ENCODE measurements at places on chromosomes 2 and 18.

- no peak for DNase-seq
Measured at GRCh38 chr2:61282104-61282590, 120.2 kb downstream of the C2orf74 start.

DNA sequence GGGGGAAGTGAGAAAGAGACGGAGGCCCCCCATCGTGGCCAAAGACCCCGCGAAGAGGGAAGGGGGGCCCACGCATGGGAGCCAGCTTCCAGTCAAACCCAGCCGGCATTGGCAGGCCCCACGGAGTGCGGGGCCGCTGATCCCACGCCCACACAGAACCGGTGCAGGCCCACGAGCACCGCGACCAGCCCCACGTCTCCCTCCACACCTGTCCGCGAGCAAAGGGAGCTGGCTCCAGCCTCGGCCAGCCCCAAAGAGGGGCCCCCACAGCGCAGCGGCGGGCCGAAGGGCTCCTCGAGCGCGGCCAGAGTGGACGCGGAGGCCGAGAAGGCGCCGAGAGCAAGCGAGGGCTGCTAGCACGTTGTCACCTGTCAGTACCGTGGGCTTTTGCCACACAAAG is 125.0 kb upstream of the TWIST2 start:
- no peak for DNase-seq

GRCh38 chr18:72871091-72871490 is 3.3 kb upstream of the NETO1 start:
- no peak for DNase-seq

- peak; percentile 32 for DNase-seq
Measured at GRCh38 chr2:6877402-6878304, at the start of gene RSAD2. RSAD2 (plus strand) TSS chr2:6877777; CDS start chr2:6877801, 24 bp downstream.

GRCh38 chr18:2482706-2483475 is 88.4 kb downstream of the METTL4 start:
- no peak for DNase-seq

GRCh38 chr2:222944552-222944951 is 83.7 kb downstream of the ACSL3 start:
- DNase-seq, result no peak

GRCh38 chr2:182625814-182626213 is 90.2 kb upstream of the DNAJC10 start:
- no peak for DNase-seq

DNA sequence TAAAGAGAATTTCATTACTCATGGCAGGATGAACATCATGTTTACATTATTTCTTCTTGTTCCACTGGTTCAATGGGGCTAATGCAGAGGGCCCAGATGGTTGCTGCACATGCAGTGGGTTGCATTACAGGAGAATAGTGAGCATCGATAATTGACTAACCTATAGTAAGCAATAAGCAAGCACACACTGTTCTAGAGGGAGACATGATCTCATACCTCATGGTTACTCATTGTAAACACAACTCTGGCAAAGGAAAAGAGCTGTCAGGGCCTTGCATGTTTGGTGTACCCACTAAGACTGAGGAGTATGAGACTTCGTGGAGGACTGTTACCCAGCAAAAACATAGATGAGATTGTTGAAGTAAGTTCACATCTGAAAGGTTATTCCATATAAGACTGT is 885.6 kb upstream of the VRK2 start:
- no peak for DNase-seq

GRCh38 chr2:10165861-10166675 is 43.5 kb downstream of the RRM2 start:
- DNase-seq, result no peak

DNA sequence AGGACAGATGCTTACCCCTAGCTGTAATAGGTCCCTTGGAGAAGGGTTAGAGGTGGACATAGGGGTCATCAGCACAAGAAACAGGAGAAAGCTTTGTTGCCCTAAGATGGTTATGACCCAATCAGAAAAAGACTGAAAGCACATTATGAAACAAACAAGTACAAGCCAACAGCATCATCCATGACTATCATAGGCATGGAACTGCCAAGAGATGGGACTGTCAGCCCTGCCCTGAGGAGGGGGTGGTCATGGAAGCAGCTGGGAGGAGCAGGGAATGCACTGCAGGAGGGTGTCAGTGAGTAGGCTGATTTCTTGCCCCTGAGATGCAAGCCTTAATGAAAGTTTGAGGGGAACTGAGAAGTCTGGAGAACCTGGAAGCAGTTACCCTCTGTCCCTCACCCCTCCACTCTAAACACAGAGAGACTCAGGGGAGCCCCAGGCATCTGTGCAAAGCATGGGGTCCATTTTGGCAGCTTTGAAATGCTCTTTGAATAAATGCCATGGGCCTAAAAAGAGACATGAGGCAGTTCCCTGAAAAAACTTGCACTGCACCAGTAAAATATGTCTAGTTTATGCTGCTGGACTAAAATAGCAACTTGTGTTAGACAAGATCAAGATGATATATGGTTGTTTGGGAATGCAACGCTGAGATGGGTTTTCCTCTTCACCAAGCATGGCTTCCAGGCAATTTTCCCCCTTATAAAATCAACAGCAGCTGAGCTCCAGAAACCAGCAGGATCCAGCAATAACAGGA is 122.7 kb upstream of the ZFP36L2 start:
- no peak for DNase-seq

GRCh38 chr2:8676191-8676920 is 5.5 kb upstream of the ID2 start:
- no peak for DNase-seq

DNA sequence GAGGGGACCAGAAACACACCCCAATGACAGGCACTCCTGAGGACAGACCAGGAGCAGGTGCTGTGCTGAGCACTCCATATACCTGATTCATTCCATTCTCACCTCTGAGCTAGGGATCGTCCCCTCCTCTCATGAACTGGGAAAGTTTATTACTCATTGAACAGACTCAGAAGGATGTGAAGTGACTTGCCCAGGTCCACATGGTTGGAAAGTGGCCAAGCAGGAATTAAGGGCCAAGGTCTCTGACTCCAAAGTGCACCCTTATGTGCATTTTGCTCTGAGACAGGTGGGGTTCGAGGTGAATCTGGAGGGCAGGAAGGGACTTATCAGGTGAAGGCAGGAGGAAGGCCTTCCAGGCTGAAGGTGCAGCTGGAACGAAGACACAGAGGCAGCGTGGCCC is 25.1 kb upstream of the PLB1 start:
- DNase-seq, result no peak

DNA sequence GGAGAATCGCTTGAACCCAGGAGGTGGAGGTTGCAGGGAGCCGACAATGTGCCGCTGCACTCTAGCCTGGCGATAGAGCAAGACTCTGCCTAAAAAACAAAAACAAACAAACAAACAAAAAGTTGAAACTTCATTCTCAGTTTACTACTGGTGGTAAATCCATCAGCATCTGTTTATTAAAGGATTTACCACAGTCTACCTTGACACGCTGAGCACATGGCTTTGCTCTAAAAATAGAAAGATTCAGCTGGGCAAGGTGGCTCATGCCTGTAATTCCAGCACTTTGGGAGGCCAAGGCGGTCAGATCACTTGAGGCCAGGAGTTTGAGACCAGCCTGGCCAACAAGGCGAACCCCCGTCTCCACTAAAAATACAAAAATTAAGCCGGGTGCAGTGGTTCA is 201.3 kb downstream of the TGIF1 start:
- no peak for DNase-seq

DNA sequence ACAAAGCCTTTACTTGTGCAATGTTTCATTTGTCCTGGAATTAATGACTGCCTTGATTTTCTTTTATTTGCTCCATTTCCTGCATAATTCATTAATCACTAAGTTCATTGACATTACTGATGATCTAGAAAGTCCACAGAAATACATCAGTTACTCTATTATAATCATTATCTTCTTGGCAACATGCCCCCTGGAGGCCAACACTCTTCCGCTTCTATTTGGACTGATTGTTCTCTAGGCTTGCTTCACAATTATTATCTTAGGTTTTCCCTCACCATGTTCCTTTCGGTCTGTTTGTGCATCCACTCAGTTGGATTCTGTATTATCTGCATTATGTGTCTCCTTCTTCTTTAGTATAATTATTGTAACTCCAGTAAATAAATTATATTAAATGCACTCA is 461.0 kb upstream of the CDH2 start:
- DNase-seq, result no peak

GRCh38 chr2:169748319-169748718 is 14.7 kb downstream of the KLHL23 start:
- DNase-seq, result no peak

- DNase-seq, result no peak
Measured at GRCh38 chr2:216713691-216714336, 18.5 kb upstream of the IGFBP5 start.

DNA sequence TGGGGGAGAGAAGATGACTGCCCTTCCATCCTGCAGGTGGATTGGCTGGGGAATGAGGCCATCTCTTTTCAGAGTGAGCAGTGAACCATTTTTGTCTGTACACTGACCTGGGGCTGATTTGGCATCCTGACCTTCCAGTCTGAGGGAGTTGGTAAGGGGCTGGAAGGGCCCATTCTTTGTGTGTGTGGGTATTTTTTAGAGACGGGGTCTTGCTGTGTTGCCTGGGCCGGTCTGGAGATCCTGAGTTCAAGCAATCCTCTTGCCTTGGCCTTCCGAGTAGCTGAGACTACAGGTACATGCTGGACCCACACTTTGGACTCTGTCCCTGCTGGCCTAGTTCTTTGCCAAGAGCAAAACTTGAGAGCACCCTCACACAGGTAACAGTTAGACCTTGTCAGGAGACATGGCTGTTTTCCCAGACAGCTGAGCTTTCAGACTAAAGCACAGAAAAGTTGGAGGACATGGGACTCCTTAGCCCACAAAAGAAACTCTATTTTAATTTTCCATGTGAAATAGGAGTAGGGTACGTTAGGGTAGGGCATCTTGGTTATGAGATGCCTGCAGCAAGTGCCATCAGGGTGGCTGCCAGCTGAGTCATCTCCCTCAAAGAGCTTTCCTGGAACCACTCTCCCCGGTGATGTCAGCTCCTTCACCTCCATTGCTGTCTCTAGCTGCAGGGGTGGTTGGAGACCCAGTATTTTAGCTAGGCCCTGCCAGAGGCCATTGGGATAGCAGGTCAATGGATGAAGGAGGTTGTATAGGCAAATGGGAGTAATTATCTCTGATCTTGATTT is 60.7 kb downstream of the DGKD start:
- no peak for DNase-seq

DNA sequence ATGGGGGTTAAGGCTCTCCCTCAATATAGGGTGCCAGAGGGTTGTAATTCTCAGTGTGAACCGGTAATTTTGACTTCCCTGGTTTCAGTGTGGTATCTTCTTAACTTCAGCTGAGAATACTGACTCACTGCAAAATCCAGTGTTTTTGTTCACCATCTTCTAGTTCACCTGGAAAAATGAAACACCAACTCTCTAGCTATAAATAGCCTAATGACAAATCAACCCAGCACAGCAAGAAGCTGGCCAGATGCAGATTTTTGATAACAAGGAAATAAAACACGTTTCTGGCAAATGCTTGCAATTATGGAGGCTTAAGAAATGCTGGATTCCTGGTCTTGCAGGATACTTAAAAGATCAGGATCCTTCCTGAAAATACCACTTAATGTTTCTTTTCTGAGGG is 192.3 kb downstream of the CLIP4 start:
- no peak for DNase-seq

DNA sequence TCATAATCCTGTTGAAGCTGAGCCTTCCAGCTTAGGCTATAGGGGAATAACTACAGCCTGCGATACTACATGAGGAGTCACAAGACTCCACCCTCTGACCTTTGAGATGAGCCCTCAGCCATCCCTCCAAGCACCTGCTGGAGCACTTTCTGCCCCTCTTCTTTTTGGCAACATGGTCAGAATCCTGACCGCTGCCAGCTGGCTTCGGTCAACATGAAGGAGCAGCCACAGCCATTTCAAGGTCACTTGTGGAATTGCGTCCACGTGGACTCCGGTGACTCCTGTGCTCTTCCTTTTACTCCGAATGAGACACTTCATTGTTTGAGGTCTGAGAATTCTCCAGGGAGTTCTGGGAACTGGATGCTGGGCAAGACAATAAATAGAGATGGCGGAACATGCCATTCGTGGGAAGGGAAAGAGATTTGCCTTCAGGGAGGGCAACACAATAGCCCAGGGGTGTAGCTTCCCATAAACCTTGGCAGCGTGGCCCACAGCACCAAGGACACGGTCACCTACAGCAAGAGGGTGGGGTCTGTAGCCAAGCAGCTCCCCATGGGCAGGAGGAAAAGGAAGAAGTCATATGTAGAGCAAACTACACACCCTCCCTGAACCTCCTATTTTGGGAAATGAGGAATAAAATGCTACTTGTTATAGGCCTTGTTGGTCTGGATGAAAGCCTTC is 73.3 kb upstream of the PPP1CB start:
- no peak for DNase-seq

DNA sequence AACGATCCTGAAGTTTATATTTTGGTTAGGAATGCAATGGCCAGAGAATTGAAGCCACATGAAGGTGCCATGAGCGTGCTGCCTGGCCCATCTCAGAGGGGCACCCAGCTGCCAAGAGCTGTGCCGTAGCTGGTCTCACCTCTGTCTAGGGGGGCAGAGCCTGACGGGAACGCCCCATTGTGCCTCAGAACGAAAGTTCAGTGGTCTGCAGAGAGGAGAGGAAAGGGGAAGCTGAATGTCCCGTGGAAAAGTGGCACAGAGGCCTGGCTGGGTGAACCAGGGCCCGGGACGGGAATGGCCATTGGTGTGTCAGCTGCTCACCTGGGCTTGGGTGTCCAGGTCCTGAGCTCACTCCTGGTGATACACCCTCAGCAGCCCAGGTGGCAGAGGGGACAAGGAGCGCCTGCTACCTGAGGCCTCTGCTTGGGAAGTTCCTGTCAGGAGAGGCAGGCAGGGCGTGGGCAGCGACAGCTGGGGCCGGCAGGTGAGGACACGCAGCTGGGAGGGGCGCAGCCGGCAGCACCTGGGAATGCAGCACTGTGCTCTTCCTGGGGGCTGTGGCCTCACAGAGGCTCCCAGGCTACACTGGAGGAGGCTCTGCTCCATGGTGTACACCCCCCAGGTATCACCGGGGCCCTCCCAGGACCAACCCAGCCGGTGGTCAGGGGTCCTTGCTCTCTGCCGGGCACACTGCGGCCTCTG is 67.3 kb downstream of the PARD6G start:
- DNase-seq, result no peak

DNA sequence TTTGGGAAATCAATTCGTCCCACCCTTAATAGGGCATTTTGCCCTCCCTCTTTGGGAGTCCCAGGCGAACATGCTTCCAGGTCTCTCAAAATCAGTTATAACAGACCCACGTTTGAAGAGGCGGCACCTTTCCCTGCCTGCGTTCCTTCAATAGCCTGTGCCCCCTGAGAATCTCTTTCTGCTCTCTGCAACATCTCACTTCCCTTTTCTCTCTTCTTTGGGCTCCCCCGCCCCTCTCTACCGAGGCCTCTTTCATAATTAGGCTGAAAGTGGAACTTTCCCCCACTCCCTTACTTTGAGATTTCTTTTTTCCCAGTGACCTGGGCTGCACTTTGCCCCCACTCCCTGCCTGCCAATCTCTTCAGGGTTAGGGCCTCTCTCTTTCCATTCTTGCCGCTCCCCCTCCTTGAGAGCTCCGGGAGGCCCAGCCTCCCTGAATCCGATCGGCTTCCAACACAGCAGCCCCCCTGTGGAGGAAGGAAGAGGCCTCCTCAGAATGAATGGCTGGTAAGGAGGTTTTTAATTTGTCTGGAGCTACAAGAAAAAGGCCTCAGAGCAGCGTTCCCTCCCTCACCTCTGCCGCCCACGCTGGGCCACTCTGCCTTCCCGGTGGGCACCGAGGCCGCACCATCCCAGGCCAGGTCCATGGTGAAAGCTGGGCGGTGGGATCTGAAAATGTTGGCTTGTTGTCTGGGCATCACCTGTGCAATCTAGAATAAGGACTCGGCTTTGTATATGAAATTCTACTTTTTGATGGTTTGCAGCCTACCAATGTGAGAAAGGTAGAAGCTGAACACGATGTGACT is 162.6 kb upstream of the SIX3 start:
- no peak for DNase-seq
